ENCODE measurements at places on chromosomes 2 and 18.

DNA sequence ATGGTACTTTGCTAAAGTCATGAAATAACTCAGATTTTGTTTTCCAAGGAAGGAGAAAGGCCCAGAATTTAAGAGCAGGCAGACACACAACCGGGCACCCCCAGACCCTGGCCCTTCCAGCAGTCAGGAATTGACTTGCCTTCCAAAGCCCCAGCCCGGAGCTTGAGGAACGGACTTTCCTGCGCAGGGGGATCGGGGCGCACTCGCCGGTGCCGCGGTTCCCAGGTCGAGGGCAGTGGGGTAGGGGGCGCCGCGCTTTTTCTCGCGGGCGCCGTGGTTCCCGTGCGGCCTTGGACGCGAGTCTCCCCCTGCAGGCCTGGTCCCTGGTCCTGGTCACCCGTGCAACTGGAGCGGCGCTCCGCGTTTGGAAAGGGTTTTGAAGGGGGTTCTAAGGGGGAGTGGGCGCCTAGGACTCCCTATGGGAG lies 1.2 kb downstream of the ZNF236 start:
- DNase-seq = no peak

DNA sequence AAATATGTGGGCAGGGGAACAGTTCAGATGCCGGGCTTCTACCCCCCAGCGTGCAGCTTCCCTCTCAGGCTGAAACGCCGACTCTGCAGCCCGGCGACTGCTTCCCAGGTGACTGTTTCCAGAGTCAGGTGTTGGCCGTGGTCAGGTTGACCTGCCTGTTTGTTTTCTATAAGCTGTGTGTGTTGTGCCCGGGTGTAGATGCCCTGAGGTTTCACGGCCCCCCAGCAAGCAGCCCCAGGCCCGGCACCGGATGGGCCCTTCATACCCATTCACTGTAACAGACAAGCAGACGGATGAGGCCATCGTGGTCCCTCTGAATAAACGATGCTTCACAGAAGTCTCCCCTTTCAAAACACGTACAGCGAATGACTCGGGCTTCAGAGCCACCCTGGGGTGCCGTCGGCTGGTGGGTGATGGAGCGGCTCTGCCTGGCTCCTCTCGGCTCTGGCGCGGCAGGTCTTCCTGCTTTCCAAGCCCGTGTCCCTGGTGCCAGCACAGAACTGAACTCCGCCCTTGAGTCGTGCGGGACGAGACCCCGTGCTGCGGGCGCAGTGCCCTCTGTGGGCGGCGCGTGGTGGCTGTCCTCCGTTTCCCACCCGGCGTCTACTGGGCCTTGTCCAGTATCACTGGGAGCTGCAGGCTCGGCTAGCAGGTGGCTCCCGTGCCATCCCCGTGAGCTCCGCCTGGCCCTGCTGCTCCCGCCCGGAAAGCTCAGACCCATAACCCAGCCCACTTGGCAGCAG lies 15.0 kb upstream of the KCNG2 start:
- DNase-seq = no peak

DNA sequence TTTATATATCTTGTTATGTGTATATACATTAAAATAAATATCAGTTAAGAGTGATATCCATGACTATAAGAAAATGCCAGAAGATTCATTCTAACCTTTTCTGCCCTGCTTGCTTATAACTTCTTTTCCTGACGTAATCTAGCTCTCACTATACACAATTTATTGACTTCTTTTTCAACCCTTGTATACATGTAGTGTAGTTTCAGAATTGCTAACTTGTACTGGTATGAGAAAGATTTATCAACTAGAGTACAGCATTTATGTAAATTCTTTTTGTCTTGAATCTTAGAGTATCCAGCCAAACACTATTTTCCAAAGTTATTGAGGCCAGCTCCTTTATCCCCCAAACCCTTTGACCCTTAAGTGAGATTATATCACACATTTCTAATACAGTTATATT lies 798.0 kb upstream of the RAB6C start:
- DNase-seq = no peak

DNA sequence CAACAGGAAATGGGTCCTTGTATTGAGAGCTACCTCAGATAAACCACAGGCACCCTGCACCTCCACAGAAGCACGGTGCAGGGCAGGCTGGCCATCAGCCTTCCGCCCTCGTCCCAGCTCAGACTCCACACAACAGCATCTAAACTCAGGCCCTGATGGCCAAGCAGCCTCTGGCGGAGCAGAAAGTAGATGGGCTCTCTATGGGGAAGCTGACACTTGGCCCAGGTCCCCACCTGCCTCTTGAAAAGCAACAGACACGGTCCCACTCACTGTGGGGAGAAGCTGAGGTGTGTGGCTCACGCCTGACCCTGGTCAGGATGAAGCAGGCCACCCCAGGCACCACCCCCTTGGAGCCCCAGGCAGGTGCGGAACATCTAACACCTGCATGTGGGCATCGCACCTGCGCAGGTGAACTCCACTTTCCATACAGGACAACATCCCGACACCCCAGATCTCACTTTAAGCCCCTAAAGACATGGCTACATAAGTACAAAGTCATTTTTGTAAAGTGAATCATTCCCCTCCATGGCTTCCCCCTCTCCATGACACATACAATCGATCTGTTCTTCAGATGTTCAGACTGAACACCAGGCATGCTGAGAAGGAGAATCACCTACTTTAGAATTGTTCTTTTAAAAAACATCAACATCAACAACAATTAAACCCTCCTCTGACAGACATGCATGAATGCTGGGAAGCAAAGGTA lies 208.4 kb downstream of the ZBTB7C start:
- DNase-seq = no peak

DNA sequence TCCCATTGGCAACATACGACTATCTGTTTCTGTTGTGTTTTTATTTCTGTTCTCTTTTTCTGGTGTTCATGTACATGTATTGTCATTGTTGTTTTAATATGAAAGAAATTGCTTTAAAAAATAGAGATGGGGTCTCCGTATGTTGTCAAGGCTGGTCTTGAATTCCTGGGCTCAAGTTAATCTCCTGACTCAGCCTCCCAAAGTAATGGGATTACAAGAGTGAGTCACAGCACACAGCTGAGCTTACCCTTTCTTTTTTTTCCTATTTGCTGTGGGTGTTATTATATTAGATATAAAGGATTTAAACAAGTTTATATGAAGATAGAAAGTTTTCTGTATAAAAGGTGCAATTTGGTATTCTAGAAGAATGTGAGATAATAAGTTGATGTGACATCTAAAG lies 554.6 kb downstream of the DSC3 start:
- DNase-seq = no peak

GRCh38 chr2:1010415-1010930 lies 59.8 kb downstream of the SNTG2 start:
- no peak for DNase-seq

DNA sequence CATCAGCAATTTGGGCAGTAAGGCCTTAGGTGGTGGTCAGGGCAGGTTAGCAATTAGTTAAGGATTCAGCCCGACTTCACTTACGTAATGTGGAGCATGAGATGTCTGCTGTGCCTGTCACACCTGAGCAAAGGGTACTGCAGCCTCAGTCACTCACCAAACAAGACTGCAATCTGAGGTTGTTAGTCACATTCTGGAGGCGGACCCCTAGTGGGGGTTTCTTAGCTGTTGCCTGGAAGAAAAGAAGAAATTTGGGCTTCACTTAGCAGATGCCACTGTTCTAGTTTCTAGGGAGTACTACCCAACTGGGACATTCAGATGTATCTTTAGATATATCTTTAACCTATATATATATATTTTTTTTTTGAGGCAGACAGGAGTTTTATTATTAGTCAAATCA lies 529.9 kb downstream of the SLC4A3 start:
- no peak for DNase-seq

DNA sequence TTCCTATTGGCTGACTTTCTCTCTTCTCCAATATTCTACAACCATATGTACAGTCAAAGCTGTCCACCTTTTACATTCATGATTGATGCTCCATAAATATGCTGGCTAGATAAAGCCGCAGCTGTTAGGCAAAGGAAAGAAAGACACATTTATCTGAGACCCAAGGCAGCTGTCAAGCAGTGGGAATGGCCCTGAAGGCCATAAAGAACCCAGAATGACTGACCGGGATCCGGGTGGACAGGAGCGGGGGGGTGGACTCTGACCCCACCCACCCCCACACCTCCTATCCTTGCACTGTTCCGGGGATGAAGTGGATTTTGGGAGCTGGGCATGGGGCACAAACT lies 116.4 kb downstream of the RTP5 start:
- no peak for DNase-seq

DNA sequence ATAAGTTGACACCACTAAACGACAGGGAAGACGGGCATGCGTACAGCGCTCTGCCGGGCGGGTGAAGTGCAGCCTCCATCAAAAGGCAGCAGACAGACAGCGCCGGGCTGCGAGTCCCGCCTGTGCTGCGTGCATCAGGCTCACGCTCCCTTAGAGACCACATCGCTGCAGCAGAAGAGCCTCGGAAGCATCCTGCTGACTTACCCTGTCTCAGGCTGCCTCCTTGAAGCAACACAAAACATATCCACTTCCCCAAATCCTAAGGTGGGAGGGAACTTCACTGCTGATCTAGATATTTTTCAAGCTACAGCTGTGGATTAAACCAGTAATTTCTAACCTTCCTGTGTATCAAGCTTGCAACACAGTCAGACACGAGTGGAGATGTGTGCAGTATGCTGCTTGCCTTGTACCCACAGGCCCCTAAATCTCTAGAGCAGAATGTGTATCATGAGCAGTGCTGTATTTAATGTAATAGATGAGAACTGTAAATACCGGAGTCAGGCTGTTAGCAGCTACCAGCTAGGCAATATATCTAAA lies 6.4 kb downstream of the MYT1L start:
- DNase-seq = no peak

DNA sequence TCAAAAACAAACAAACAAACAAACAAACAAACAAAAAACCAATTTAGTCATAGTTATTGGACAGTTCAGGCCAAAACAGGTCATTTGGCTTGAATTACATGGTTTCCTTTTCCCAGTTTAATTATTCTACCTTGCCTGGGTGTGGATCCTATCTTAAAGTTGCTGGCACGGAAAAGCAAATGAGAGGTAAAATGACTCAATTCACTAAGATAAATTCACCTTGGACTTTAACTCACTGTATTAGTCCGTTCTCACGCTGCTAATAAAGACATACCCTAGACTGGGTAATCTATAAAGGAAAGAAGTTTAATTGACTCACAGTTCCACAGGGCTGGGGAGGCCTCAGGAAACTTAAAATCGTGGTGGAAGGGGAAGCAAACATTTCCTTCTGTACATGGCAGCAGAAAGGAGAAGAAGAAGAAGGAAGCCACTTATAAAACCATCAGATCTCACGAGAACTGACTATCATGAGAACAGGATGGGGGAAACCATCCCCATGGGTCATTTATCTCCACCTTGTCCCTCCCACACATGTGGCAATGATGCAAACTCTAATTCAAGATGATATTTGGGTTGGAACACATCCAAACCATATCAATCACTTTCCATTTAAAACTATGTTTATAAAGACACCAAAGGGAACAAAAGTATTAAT lies 22.5 kb upstream of the TRAPPC8 start:
- DNase-seq = no peak

DNA sequence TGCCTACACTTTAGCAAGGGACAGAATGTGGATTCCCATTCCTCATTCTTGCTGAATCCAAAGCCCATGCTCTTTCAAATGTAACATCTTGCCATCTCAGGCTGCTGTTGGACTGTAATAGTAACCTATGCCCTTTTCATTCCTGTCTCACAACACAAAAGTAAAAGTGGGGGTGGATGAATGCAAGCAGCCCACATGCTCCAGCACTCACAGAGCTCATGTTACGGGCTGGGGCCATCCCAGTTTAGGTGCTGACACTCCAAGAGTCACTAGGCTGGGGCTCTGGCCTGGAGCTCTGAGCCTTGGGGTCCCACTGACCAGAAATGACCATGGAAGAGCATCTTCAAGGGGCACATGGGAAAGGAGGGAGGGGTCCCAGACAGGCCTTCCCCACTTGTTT lies 47.6 kb downstream of the CCBE1 start:
- no peak for DNase-seq

GRCh38 chr2:215363461-215364156 lies 51.8 kb downstream of the ATIC start:
- DNase-seq = no peak

DNA sequence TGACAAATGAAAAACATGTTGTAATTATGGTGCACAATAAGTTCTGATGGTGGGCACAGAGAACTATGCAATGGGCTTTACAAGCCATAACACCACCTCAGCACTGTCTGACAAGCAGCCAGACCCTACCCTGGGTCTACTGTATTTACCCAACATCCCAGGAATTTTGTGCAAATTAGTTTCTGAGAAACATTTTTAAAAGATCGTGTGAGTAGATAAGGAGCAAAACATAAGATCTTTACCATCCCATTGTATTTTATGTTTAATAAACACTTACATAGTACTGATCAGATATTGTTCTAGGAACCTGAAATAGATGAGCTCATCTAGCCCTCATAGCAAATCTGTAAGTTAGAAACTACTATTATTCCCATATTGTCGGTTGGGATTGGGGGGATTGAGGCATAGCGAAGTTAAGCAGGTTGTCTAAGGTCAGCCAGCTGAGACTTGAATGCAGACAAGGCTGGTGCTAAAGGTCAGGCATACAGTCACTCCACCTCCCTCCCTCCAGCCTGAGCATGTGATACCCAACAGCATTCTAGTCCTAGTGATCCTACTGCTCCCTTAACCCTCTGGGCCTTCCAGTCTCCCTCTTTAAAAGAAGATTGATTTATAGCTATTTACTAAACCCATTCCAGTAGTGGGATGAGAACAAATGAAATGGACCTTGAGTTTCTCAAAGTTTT lies 67.4 kb upstream of the STAM2 start:
- DNase-seq = no peak

DNA sequence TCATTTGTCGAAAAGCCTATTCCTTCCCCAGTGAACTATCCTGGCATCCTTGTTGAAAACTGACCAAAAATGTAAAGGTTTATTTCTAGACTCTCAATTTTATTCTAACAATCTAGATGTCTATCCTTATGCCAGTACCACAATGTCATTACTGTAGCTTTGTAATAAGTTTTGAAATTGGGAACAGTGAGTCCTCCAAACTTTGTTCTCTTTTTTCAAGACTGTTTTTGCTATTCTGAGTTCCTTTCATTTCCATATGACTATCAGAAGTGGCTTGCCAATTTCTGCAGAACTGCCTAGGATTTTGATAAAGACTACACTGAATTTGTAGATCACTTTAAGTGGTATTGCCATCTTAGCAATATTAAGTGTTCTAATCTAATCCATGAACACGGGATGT lies 9.7 kb downstream of the STARD7 start:
- no peak for DNase-seq

DNA sequence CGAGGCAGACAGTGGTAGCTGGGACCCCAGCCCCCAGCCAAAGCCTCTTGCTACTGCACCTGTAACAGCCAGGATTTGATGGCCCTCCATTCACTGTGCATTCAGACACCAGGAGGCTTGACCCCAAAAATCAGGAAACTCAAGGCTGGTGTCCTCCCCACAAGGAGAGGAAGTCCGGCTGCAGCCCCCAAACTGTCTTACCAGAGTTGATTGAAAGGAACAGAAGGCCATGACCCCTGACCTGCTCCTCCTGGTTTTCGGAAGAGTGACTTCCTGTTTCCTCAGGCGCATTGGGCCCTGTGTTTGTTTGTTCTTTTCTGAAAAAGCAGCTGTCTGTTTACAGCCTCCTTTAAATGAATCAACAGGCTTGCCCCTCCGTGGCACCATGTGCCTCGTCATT lies 111.6 kb downstream of the RNF144A start:
- DNase-seq = no peak
